ENCODE measurements at places on chromosomes 3 and 15.

GRCh38 chr3:150921209-150921608 is 16.0 kb upstream of the MINDY4B start:
- DNase-seq: no peak

- no peak for DNase-seq
Observed at GRCh38 chr15:33913459-33913858, 54.8 kb upstream of the CHRM5 start.

GRCh38 chr15:93107646-93108045 is 18.6 kb upstream of the RGMA start:
- no peak for DNase-seq

GRCh38 chr15:90306560-90306959 is 41.1 kb downstream of the NGRN start:
- no peak for DNase-seq

DNA sequence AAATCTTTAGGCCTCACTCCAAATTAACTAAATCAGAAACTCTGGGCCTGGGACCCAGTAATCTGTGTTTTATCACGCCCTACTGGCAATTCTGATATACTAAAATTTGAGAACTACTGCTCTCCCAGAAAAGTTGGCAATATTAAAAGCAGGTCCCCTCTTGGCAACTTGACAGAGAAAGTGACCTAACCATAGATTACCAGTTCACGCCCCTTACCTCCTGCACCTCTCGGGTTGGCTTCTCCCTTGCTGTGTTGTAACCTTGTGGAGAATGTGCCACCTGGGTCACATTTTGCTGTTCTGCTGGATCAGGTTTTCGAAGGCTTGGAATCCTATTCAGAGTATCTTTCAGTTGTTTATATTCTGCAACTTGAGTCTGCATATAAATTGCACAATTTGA is 59.1 kb downstream of the GOLIM4 start:
- no peak for DNase-seq

GRCh38 chr3:473033-473800 is 276.7 kb downstream of the CHL1 start:
- DNase-seq: no peak

DNA sequence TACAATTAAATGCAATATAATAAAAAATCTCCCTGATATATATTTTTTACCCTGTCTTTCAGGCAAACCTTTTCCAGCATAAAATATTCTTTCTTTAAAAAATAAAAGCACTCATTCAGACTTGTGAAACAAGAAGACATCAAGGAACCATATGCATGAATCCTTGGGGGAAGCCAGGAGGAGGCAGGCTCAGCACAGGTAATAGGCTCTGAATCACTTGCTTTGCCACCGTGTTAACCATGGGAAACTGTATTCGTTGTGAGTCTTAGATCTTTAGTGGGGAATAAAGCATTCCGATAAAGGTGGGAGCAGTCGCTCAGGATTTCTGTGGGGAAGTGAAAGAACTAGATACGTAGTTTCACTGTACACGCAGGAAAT is 42.4 kb downstream of the FBN1 start:
- DNase-seq: no peak

GRCh38 chr3:126342991-126343648 is 14.1 kb downstream of the KLF15 start:
- DNase-seq: no peak

DNA sequence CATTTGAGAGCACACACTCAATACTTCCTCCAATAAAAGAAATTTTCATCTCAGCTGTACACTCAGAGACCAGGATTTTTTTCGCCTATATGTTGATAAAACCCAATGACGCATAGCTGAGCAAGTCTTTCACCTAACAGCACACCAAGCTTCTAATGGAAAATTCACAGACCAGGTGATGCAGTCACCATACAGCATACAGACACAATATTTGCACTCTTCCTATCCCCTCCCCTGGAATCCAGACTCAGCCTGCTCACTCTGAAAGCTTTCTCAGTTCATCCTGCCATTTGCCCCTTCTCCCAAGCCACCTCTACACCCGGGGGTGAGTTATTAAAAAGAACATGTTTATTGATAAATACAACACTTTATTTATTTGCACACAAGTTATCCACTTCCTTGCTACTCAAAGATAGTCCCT is 1.7 kb downstream of the TBC1D5 start:
- DNase-seq: no peak

DNA sequence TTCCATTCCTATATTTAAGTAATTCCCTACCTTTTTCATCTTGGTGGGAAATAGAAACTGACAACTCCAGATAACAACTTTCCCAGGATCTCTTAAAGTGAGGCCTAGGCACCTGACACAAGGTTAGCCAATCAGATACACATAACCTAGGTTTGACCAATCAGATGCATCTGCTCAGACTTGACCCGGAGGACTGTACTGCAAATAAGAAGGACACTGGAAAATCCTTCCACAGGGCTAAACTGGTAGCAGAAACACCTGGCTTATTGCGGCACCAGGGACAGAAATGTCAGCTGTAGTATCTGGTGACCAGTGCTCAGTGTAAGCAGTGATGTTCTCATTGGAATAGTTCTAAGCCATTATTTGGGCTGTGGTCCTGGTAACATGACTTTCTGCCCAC is 204.5 kb upstream of the SLCO3A1 start:
- DNase-seq: no peak

DNA sequence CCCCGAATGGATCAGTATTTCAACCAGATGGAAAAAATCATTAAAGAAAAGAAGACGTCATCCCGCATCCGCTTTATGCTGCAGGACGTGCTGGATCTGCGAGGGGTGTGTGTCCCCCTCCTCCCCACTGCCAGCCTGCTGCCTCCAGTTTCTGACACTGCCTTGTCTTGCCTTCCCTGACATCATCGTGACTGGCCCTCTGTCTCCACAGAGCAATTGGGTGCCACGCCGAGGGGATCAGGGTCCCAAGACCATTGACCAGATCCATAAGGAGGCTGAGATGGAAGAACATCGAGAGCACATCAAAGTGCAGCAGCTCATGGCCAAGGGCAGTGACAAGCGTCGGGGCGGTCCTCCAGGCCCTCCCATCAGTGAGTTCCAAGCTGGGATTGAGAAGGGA is 10.9 kb downstream of the EIF4G1 start:
- no peak for DNase-seq

GRCh38 chr3:49171119-49171774 is at the start of gene KLHDC8B:
Gene KLHDC8B, plus strand, starts transcription at chr3:49171598. Its CDS starts 1,172 bp downstream, at chr3:49172770.
- peak; percentile 71 for DNase-seq

DNA sequence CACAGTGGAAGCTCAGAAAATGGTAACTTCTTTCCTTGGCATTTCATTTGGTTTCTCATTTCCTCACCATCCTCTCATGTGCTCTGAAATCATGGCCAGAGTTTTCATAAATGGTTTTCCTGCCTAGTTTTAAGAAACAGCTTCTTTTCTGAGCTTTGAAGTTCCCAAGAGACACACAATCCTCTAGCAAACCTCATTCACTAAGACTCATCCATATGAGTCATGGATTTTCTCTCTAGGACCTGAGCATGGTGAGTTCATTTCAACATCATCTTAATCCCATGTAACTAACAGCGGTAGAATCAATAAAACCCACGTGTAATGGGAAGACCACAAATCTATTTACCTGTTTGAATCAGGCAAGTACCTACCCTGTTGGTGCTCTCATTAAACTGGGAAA is 274.5 kb upstream of the LRTM1 start:
- DNase-seq: no peak

- DNase-seq: no peak
Observed at GRCh38 chr15:64286473-64286872, 69.5 kb downstream of the CSNK1G1 start.

DNA sequence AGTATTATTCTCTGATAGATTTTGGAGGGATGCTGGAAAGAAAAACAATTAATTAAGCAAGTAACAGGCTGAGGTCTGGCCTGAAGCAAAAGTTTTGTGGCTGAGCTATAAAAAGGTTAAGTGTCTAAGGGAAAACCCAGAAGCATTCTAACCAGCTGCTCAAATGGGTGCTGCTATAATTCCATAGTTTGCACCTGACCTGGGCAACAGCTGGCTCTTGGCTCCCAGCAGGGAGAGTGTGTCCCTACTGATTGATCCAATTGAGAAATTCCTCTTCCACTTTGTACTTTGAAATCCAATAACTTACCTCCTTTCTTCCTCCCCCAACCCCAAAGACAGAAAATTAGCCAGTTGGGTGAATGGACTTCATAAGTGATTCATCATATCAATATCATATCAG is 27.7 kb upstream of the SMAD3 start:
- no peak for DNase-seq

- DNase-seq: no peak
Observed at GRCh38 chr3:119524931-119525662, 26.8 kb downstream of the TIMMDC1 start.

DNA sequence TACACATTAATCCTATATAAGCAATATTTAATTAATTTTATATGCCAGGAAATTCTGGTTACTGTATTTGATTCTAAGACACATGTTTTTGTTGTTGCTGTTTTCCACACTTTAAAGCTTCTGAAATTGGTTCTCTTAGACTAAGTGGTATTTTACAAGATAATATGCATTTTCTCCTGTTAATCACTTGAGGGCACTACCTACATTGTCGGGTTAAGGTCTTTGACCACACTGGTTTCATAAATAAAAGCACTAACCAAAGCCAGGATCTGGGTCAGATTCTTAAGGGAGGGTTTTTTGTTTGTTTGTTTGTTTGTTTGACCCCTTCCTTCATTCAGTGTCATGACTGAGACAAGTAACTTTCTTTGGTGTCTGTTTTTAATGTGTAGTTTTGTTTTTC is 590.2 kb downstream of the RBMS3 start:
- DNase-seq: no peak

GRCh38 chr3:71345429-71346040 is 238.0 kb downstream of the FOXP1 start:
- no peak for DNase-seq

DNA sequence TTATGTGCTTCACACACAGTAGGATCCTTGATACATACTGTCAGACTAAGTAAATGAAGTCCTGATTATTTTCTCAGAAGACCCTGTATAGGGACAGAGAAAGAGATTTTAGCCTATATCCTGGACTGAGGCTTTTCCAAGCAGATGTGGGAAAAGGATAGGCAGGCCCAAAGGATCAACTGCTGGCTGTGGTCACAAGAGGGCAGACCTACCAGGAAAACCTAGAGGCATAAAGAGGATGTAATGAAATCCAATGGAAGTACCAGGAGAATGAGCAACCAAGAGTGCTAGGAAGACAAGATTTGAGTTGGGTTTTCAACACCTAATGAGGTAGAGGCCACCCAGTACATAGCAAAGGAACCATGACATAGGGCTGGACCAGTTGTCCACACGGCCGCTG is 23.1 kb downstream of the DCLK3 start:
- no peak for DNase-seq

DNA sequence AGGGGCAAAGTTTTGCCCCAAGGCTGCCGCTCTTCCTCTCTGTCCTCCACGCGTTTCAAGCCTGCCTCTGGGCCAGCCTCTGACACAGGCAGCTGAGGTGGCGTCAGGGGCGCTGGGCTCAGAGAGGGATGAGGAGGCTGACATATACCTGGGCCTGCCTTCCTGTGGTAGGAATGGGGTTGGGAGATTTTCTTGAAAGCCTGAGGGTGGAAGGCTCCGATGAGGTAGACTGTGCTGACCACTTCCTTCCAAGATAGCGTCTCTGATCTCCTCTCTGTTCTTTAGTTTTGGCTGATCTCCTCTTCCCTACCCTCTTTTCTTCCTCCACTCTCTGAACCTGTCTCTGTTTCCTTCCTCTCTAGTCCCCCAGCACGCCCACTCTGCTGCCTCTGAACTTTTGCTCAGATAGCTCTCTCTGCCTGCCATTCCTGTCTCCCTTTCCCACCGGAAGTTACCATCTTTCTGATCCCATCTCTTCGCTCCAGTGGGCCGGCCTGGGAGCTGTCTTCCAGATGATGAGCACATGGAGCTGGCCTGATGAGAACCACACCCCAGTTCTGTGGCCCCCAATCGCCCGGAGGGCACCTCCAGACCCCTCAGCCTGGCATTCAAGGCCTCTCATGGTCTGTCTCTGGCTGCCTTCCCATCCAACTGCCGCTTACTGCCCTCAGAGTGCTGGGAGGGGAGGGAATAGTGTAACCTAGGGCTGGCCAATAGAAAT is 32.5 kb upstream of the LCTL start:
- DNase-seq: no peak

DNA sequence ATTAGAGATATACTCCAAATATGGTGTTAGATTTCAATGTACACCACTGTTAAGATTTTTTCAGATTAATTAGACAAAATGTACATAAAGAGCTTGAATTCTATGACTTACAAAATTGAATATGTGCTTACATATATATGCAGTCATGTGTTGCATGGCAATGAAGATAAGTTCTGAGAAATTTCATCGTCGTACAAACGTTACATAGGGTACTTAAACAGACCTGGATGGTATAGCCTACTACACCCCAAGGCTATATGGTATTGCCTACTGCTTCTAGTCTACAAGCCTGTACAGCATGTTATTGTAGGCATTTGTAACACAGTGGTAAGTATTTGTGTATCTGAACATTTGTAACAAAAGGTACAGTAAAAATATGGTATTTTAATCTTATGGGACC is 9.3 kb downstream of the IL16 start:
- DNase-seq: no peak

DNA sequence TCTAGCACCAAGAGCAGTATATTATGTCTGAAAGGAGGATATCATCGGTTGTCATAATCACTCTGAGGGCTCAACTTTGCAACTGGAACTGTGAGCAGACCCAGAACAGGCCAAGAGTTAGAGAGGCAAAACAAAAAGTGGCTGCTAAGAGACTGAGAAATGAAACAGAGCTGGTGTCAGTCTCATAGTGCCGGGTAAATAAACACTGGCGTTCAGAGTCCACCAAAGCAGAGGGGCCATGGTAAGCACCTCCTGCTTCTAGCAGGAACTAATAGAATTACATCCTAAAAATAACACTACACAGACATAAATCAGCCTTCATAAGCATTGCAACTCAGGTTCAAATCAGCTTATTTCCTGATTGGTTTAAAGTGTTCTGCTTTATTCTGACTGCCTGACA is 10.3 kb upstream of the IL12A start:
- DNase-seq: no peak

- no peak for DNase-seq
Observed at GRCh38 chr3:31305340-31305739, 227.4 kb upstream of the STT3B start.

GRCh38 chr3:84692261-84692660 is 266.5 kb upstream of the CADM2 start:
- no peak for DNase-seq

DNA sequence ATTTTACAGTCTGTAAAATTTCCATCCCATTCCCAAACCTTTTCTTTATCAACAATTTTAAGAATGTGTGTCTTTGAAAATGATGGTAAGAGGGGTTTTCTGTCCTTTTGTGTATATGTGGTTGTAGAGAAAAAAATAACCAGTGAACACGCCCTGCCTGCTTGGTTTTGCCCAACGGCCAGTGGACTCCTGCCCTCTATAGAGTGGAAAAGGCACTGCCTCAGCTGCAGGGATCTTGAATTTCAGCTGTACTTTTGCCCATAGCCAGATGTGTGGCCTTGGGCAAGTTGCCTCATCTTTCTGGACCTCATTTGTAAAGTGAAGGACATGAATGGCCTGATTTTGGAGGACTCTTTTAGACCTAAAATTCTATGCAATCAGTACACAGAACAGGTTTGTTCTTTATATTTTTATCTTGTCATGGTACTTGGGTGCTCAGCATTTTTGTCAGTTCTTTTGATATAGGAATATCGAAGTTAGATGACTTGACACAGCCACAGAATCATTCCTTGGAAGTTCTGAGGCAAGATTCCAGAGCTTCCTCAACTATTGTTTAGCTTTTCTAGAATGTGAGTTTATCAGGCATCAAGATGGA is 81.0 kb downstream of the CLDN11 start:
- DNase-seq: no peak
